EL (cell line): ENCODE measurements at places on chromosomes 7 and 10.

DNA sequence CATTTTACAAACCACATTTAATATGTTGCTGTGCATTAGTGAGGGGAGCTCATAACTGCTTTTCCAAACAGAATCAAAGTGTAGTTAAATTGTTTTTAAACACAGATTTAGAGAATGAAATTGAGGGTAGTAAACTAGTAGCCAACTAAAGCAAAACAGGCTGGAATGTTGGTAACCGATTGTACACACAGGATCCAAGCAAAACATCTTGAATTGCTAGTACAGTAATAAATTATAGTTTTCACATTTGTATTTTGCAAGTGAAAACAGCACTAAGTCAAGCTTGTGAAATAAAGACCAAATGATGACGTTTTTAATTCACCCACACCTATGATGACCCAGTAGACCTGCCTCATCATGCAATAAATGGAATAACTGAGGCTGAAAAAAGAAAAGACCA lies 198.3 kb downstream of the HDAC9 start:
- DNase-seq = no peak

GRCh38 chr7:33107136-33108066 lies 1.8 kb downstream of the RP9 start:
- peak; percentile 66 for DNase-seq

DNA sequence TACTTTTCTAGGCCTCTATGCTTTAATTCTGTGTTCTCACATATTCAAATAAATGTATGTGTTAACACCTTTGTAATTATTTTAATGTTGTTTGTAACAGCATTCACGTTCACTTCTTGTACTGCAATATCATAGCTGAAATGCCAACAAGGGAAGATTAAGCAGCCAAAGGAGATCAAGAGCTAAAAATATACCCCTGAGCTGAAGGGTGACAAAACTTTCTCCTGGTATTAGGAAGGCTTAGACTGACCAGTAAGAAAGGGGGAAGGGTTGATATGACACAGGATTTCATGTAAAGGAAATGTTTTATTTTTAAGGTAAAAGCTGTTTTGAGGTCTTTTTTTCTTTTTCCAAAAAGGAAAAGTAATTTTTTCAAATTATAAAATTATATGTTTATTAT lies 40.4 kb upstream of the VDAC2 start:
- DNase-seq = no peak

DNA sequence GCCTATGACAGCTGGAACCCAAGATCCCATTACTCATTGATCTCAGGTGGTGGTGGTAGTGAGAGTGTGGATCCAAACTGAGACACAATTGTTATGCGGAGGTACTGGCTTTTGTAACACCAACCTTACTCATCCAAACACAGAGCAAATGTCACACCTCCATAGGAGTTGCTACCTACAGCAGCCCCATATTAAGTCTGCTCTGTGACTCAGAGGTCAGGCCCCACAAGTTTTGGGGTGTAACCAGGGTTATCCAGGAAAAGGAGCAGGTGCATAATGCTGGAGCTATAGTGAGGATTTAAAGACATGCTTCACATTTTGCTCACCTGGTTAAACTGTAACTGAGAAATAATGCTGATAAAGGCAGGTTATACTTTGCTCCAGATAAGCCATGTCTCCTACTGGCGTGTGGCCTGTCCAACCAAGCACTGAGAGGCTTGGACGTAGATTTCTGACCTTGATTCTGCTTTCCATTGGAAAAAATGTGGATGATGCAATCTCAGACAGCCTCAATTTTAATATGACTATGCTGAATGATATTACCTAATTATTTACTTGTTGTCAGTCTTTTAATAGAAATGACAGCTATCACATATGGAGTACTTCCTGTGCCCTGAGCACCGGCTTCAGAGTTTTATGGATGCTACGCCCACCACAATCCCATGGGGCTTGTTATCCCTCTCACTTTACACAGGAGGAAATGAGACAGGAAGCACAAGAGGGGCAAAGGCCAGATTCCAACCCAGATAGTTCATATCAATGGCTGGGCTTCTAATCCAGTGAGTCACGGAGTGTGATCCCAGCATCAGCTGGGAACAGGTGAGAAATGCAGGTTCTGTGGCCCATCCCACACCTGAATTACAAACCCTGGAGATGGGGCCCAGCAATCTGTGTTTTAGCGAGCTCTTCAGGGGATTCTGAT lies 181.3 kb downstream of the CHN2 start:
- peak; percentile 47 for DNase-seq

DNA sequence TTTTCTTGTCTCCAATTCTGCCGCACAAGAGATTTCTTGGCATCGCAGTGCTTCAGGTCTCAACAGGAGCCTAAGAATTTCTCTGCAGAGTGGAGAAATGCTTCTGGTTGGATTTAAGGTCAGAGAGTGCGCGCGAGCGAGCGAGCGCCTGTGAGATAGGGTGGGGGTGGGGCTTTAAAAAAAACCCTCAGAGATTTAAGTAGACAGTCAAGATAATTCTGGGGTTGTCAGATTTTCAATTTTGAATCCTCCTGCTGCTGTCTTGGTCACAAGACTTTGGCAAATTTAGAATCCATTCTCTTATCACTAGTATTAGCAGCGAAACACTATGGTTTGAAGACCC lies 49.7 kb downstream of the CPEB3 start:
- peak; percentile 26 for DNase-seq

DNA sequence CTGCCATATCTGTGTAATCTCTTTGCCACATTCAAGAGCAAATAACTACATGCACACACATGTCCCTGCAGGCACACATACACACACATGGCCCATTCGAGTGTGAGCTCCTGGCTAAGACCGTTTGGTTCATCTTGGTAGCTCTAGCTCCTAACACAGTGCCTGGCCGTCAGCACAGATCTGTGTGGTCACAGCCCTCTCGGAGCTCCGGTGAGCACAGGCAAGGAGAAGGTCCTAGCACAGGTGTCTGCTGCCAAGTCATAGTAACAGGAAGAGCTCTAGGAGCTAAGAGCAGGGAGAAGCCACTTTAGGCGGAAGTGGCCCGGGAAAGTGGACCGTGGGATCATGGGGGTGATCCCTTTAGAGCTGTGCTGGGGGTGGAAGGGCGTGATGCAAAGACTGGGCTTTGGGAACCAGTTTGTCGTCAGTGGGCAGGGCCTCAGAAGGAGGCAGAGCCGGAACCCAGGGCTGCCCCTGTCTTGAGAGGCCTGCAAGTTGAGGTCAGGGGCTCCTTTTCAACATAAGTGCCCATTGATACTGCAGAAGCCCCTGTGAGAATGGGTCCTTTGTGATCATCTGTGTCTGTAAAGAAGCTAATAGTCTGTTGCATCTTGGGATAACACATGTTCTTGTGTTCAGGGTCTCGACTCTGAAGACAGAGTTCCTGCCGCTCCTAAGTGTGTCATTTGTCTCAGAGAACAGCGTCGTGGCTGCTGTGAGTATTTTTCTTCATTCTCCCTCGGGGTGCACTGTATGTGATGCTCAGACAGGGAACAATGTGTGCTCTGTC lies 16.6 kb upstream of the ARPC1B start:
- DNase-seq = no peak

DNA sequence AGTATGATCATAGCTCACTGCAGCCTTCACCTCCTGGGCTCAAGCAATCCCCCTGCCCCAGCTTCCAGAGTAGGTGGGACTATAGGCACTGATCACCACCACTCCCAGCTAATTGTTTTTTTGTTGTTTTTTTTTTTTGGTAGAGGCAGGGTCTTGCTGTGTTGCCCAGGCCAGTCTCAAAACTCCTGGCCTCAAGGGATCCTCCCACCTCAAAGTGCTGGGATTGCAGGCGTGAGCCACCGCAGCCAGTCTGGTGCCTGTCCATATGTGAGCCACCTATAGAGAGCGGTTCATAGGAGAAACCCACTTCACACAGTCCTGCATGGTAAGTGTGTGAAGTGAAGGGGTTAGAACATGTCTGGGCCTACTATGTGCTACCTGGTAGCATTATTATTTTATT lies 47.5 kb downstream of the SLC29A4 start:
- DNase-seq = no peak

- peak; percentile 22 for DNase-seq
These were observed 2.4 kb downstream of the ANKRD22 start for GRCh38 chr10:88849234-88849633.

GRCh38 chr10:17820943-17821342 lies 11.8 kb downstream of the MRC1 start:
- no peak for DNase-seq

DNA sequence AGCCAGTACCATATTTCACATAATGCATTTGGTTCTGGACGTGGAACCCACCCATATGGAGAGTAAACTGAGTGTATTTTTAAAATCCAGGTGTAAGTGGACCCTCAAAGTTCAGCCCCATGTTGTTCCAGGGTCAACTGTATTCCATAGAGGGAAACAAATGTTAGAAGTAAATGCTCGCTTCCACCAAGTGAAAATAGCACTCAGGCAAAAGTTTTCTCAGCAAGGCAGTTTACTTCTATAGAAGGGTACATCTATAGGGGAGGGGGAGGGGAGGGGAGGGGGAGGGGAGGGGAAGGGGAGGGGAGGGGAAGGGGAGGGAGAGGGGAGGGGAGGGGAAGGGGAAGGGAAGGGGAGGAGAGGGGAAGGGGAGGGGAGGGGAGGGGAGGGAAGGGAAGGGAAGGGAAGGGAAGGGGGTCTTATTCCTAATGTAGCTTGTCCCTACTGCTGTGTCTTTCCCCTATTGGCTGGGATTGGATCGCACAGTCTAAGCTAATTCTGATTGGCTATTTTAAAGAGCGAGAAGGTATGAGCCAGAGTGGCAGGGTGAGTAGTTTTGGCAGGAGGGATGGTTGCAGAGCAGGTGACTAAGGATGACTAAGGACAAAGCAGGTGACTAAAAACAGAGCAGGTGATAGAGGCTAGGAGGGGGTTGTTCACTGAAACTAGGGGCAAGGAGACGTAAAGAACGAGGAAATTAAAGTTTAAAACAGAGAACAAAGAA lies 29.1 kb downstream of the GARIN1A start:
- no peak for DNase-seq

DNA sequence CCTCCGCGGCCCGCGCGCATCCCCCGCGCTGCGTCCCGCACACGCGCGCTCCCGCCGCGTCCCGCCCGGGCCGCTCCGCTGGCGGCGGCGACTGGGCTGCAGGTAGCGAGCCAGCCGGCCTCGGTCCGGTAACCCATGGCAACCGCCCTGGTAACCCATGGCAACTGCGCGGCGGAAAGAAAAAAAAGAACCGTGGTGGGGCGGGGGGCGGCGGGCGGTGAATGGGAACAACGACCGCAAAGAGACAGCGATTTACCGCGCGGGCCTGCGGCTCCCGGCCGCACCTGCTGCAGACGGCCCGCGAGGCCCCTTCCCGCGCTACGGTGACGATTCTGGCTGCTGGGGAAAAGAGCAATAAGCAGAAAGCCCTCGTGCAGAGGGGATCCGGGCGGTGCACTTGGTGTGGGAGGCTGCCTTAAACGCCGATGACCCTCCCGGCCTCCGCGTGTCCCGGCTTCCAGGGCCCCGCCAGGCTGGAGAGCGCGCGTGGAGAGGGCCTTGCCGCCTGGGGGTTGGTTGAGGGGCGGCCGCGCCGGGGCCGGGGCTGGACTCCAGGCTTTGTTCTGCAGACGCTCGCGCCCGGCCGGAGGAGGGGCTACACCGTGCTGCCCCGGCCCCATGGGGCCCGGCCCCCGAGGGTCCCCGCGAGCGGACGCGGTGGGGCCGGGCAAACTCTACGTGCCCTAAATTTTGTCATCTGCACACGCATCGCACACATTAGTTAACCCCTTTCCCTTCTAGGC lies 84.7 kb downstream of the SNX10 start:
- DNase-seq = no peak

DNA sequence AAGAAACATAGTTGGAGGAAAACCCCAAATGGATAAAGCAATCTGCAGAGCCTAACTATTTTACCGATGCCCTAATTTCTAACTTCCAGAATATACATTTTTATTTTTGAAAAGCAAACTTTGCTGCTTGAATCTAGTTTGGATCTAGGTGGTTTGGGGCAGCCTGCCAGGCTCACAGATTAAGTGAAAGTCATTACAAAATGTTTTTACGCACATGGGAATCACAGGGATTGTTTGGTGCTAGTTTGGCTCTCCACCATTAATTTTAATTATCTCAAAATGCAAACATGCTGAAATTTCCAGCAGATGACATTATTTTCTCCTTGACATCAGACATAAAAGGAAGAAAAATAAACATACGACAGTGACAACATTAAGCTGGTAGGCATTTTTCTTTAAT lies 166.7 kb upstream of the INHBA start:
- peak; percentile 29 for DNase-seq

DNA sequence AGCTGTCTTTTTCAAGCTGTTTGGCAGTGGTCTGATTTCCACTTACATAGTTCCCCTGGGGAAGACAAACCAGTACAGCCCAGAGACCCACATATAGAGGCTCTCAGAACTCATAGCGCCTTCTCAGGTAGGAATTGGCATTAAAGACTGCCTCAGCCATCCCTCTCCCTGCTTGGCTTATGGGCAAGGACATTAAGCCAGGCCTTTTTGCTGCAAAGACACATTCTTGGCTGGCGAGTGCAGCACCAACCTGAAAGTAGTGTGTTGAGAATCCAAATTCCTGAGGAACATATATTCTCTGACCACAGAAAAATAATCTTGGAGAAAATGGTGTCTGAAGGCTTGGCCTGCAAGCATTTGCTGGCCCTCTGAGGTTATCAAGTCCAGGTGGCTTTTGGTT lies 39.2 kb upstream of the HPS1 start:
- peak; percentile 50 for DNase-seq

DNA sequence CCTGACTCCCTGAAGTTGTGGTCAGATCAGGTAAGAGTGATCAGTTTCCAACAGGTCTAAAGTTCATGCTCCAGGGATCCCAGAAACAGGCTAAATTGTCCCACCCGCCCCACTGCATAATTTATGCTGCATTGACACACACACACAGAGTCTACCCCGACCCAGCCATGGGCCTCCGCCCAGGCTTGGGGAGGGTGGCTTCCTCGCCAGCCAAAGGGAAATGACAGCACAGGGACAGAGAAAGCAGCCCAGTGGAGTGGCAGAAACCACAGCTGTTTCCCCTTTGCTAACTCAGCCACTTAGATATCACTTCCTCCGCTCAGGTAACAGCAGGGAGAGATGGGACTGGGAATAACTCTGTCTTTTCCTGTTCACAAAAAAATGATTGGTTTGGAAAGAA lies 9.4 kb downstream of the SH3PXD2A start:
- no peak for DNase-seq

- DNase-seq = no peak
These were observed 25.9 kb upstream of the GNA12 start for GRCh38 chr7:2869981-2870380.

- no peak for DNase-seq
These were observed 9.2 kb downstream of the TAS2R60 start for GRCh38 chr7:143452495-143452894.

DNA sequence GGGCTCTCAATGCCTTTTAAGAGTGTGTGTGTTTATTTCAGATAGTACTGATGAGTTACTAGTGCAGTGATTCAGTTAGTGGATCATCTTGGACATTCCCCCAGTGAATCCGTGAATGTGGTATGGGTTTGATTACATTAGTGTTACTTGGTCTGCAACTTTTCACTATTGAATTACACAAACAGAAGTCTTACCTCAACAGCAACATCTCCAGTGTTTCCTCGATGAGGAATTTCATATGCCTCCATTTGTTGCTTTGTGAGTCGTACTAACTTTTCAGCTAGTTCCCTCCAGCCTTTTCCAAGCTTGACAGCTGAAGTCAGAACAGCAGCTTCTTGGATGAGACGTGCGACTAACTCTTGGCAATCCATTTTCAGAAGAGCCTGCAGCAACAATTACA lies 63.2 kb downstream of the MACC1 start:
- no peak for DNase-seq

GRCh38 chr10:78408671-78409472 lies 375.2 kb downstream of the RPS24 start:
- no peak for DNase-seq
